ENCODE measurements at places on chromosomes 2 and 18.

DNA sequence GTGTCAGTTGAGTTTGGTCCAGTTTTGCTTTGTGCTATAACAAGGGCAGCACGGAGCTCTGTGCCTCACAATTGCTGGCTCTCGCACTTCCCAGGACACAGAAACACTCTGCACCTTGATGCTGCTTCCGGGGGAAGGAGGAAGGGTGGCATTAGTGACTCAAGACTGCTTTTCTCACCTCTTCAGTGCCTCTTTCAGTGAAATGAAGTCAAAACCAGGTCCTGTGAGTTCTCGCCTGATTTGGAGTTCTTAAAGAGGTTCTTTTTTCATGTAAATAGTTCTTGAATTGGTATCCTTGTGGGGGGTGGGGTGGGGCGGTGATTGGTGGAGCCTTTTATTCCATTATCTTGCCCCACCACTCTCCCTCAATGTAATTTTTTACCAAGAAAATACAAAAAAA is 91.5 kb upstream of the MYT1L start:
- DNase-seq: no peak

DNA sequence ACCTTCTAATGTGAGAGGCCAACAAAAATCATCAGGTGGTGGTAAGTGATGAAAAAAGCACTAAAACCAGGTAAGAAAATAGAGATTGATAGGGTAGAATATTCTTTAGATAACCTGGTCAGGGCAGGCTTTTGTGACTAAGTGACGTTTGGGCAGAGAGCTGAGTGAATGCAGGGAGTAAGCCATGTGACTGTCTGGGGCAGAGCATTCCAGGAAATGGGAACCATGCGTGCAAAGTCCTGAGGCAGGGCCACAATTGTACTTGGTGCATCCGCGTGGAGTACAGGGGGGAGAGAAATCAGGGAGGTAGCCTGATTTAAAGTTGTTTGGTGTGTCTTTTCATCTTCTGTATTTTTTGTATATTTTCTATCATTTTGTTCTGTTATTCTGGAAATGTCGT is 102.5 kb downstream of the LYPD6B start:
- DNase-seq: no peak

- DNase-seq: no peak
Observed at GRCh38 chr18:77147418-77147852, 14.9 kb upstream of the MBP start.

DNA sequence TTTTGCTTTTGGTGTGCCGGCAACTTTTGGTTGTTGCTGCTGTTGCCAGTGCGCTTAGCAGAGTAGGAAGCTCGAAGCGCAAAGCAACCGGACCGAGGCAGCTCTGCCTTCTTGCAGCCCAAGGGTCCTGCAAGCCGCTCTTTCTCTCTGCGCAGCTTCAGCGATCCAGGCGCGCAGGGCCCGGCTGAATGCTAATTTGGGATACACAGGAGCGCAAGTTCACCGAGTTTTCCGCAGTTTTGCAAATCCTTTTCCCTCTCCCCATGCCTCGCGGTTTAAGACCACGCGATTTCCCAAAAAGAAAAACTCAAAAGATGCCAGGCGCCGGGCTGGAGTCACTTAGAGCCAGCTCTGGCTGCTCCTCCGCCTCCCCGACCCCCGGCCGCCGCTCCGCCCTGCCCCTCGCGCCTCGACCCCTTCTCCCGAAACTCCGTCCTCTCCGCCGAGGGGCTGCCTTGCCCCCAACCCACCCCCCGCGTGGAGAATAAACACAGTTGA is 13.5 kb upstream of the SIX3 start:
- DNase-seq: no peak

DNA sequence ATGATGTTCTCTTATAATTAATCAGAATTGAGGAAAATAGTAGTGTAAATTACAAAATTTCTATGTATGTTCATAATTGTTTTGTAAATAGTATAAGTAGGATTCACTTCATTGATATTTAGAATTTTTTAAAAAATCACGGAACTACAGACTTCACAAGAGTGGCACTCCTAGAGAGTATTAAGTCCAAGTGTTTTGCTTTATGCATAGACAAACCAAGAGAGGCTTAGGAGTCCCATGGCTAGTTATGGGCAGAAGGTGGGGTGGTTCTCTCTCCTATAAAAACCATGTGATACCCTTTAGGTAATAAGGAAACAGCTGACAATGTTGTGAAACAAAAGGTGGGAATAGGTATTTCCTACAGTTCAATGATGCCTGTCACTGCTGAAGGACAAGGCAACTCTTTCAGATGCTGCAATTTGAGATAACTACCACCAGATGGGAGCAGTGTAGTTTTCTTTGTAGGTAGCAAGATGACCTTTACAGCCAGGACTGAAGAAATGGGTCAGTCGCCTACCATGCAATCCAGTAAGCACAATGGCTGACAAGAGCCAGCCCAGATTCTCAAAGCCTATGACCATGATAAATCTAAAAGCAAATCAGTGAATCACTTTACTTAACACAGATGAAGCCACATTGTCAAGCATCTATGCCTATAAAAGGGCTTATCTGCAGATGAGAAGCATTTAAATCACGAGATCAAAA is 83.9 kb downstream of the AAK1 start:
- peak; percentile 69 for DNase-seq

- DNase-seq: no peak
Observed at GRCh38 chr2:46448641-46449040, 30.7 kb upstream of the TMEM247 start.

- no peak for DNase-seq
Observed at GRCh38 chr2:240573516-240574385, 5.5 kb downstream of the RNPEPL1 start.

DNA sequence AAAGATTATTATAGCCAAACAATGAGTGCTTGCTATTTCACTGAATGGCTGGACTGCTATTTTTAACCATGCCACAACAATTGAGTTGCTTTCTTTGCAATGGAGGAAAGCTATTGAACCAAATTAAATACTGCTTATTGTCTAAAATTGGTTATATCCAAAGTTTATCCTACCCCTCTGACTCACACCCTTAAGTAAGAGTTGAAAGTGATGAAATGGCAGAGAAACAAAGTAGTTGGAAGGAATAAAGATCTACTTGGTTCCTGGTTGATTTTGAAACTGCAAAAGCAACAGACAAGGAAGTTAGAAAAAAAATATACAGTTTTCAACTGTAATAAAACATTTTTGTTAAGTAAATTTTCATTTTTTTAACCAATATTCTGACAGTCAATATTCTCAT is 47.5 kb downstream of the EML4 start:
- no peak for DNase-seq

DNA sequence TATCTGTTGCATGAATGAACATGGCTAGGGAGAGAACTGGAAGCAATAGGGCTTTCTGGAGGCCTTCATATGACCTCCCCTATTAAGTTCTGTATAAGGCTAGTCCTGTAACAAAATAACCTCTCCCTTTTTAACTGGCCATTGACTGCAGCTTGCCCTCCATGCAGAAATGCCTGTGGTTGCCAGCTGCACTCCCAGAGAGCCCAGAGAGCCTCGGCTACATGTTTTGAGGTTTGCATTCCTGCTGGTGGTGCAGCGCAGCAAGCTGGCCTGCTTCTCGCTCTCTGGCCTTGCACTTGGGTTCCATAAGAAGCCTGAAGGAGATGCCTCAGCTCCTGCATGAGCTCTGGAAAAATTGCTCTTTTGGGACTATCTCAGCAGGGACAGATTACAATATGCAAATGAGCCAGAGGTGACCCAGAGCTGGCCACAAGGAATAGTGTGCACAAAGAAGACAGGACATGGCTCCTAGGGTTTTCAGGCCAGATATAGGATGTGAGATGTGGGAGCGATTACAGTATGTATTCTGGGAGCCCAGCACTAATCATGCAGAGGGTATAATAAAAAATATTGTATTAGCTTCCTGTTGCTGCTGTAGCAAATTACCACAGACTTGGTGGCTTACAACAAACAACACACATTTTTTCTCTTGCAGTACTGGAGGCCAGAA is 186.7 kb downstream of the INSIG2 start:
- no peak for DNase-seq

DNA sequence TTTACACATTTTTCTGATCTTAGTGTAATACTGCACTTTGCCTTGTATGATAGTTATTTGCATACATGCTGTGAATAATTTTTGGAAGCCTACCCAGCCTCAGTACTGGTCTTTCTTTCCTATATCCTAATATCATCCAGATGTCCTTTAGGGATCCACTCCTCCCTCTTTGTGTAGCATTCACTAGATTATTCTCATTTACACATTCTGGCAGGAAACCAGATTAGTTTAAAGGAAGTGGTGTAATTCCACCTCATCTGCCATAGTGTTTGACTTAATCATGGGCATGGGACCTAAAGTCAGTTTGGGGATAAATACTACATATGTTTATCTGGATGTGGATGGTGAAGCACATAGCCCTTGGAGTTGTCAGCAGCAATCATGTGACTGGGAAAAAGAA is 444.9 kb upstream of the MAP2 start:
- no peak for DNase-seq

- no peak for DNase-seq
Observed at GRCh38 chr2:54871457-54872107, 148.1 kb downstream of the EML6 start.

- DNase-seq: no peak
Observed at GRCh38 chr2:241279413-241279812, 36.1 kb downstream of the HDLBP start.

- no peak for DNase-seq
Observed at GRCh38 chr2:189203177-189203799, 23.7 kb upstream of the COL5A2 start.

- DNase-seq: no peak
Observed at GRCh38 chr2:186105016-186105724, 366.6 kb downstream of the FSIP2 start.

GRCh38 chr2:57536535-57537231 is 509.9 kb upstream of the VRK2 start:
- DNase-seq: no peak

DNA sequence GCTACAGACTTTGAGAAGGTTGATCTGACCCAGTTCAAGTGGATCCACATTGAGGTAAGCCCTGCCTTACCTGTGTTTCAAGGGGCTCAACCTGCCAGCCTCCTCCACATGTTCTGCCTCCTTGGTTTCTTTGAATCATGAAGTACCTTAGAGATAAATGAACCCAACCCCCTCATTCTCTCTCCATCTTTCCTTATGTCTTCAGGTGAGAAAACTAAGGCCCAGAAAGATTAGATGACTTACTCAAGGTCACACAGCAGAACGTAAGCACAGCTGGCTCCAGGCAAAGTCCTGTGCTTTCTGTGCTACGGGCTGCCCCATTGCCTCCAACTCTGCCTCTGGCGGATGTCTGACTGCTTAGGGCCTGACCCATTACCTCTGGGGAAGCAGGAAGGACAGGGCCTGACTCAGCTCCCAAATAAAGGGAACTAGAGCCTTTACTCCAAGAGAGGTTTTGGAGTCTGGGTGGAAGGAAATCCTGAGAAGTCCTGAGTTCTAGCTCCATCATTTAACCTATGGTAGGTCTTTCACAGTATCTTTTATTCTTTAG is 10.3 kb downstream of the KHK start:
- no peak for DNase-seq

DNA sequence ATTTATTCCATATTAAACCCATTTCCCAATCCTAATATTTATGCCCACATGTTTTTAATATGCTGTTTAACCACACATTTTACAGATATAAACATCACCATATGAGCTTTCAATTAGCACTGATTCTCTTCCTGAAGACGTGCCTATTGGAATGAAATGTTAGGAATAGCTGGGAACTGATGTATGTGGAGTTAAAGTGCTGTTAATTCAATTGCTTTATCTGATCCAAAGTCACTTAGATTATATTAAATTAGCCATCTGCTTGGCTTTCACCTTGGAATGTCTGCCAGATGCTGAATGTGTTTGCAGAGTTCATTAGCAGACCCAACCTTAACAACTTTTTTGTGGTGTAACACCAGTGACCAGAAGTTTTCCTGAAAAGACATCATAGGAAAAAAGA is 942.9 kb upstream of the KLHL29 start:
- no peak for DNase-seq

DNA sequence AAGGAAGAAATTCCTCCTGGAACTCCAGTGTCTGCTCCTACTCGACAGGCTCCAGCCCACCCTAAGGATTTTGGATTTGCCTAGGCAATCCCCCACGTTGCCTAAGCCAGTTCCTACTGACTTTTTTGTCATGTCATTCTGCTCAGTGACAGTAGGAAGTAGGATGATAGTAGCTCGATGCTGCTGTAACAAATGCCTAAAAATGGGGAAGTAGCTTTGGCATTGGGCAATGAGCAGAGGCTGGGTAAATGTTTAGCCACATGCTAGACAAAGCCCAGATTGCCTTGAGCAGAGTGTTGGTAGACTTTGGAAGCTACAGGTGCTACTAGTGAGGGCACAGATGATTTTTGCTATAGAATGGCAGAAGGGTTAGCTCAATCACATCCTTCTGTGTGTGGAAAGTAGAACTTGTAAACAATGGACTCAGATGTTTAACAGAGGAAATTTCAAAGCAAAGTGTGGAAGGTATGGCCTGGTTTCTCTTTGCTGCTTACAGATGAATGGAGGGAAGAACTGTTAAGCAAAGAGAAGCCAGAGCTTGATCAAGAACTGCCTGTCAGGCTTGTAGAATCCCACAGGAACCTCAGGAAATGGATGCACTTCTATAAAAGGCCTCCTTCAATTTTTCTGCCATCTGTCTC is 154.8 kb downstream of the RNF144A start:
- DNase-seq: no peak

DNA sequence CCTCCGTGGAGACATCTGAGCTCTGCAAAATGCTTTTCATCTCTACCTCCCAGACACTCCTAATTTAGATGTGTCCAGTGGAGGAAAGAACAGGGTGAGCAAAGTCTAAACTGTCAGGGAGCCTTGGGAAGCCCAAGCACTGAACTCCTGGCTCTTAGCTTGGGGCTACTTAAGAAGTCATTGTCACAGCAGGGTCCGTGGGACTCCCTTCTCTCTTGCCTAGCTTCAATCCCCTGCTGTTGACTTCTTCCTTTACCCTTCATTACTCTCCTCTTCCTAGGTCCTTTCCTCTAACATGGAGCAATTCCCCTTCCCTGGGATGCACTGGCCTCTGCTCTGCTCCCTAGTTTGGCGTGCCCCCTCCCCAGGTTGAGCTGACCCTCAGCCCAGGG is 3.4 kb downstream of the OSR1 start:
- DNase-seq: no peak

DNA sequence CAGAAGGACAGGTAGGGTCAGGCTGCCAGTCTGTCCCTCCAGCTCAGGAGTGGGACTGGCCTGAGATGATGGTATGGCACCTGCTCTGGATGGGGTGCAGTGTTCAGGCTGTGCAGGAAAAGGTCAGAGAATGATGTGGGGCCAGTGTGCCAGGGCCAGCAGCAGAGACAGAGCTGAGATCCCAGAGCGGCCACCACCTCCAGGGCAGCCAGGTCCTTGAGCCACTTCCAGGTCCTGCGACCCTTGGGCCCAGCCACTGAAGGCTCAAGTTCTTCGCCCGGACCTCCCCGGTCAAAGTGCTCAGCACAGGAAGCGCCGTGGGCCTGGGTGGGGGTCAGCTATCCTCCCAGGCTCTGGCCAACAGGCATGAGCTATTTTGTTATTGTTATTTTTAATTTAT is 12.1 kb upstream of the ARMC9 start:
- DNase-seq: no peak

GRCh38 chr2:44207102-44207501 is 38.4 kb downstream of the PPM1B start:
- no peak for DNase-seq

Measured in kidney glomerular epithelial cell (primary cell).